T-cell (primary cell): ENCODE measurements at places on chromosomes 16 and 17. TPM values are rescaled to one million over a fixed set of nuclear protein-coding genes. Genes with fewer than 3 reads are reported as not detected.
A peak's percentile ranks its signal among the peaks of the same experiment; 100 is the strongest.

GFER gene
- total RNA-seq: 16.1 TPM

CLEC10A gene
- not detected for total RNA-seq

IFT20 gene
- total RNA-seq: 48.0 TPM

WFIKKN2 gene
- total RNA-seq: not detected

VPS9D1 gene
- total RNA-seq: 28.8 TPM

CLDN9 gene
- total RNA-seq: not detected

RTN4RL1 gene
- total RNA-seq: 0.43 TPM

CCL15 gene
- not detected for total RNA-seq

GRCh38 chr16:88686439-88687253, at the start of gene SNAI3:
Gene SNAI3, minus strand, starts transcription at chr16:88686507. Its CDS starts 101 bp downstream, at chr16:88686406.
- DNase-seq: peak; percentile 55

DNA sequence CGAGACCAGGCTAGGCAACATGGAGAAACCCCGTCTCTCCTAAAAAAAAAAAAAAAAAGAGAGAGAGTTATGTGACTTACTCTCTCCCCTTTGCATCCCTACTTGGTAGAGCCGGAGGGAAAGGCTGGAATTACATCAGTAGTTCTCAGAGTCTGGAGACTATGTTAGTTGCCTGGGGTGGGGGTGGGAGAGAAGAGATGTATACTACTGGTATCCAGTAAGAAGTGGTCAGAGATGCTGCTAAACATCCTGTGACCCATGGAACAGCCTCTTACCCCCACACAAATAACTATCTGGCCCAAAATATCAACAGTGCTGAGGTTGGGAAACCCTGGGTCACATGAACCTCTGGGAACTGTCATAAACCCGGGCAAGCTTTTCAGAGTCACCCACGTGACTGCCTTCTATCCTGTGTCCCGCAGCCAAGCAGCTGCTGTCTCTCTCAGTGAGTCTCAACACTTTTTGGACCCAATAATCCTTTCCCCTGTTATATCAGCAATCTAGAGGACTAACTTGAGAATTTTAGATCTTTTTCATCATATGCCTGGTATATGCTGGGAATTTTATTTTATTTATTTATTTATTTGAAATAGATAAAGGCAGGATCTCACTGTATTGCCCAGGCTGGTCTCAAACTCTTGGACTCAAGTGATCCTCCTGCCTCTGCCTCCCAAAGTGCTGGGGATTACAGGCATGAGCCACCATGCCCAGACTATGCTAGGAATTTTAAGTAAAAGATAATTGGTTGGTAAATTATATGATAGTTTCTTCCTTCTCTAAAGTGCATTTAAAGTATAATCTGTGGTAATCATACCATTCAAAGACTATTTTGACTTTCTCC, 8.7 kb downstream of the EIF1 start:
- no peak for DNase-seq

GRCh38 chr17:81240761-81241160, 1.6 kb downstream of the NDUFAF8 start:
- no peak for DNase-seq

- DNase-seq: no peak
Observed at GRCh38 chr17:51813140-51813783, 345.3 kb downstream of the CA10 start.

- no peak for DNase-seq
Observed at GRCh38 chr16:47732523-47733111, 271.5 kb downstream of the PHKB start.

DNA sequence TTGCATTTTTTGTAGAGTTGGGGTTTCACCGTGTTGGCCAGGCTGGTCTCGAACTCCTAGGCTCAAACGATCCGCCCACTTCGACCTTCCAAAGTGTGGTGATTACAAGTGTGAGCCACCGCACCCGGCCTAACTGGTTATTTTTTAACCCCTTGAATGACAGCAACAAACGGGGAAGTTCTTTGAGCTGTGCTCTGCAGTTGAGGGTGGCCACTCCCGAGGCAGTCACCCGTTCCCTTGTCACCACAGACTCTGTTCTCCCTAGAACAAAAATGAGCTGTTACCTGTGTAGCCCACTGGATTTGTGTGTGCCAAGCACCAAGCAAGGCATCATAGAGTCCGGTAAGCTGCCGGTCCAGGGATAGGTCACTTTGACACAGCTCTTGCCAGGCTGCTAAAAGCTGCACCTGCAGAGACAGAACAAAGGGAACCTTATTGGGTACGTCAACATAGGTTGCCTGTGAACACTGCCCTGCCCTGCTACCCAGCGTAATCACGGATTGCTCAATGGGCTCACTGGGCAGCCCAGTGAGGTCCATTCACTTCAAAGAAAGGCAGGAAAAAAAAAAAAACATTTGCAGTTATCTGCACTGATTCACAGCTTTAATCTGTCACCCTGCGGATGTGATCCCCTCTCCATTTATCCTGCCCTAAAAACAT, 19.6 kb downstream of the COG7 start:
- DNase-seq: no peak

DNA sequence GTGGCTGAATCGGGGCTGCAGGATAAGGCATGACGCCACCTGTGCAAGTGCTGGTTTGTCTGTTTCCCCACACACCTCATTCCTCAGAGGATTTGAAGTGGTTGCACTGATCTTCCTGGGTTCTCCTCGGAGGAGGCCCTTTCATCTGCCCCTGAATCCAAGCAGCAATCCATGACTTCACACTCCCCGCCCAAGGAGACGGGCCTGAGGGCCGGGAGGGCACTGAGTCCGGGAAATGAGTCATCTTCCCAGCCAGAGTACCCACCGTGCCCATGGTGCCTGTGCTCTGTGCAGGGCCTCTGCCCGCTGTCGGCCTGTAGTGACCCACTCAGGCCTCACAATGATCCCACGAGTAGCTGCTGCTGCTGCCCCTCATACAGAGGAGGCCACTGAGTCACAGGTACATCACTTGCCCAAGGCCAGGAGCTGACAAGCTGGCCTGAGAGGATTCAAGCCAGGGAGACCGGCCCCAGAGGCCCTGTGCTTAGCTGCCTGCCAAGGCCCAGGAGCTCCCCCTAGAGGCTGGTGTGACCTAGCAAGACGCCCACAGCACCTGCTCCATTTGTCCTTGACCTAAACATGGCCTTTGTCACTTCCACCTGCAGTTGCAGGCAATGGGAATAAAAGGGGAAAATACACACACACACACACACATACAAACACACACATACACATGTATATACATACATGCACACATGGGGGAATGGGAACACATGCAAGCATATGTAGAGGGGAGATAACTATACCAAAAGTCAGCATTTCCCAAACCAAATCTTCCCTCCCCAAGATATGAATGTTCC, 240.0 kb downstream of the C16orf95 start:
- no peak for DNase-seq

- peak; percentile 69 for DNase-seq
Observed at GRCh38 chr16:89917773-89918452, 749 bp upstream of the MC1R start.

- no peak for DNase-seq
Observed at GRCh38 chr17:55202896-55203295, 61.9 kb upstream of the HLF start.

DNA sequence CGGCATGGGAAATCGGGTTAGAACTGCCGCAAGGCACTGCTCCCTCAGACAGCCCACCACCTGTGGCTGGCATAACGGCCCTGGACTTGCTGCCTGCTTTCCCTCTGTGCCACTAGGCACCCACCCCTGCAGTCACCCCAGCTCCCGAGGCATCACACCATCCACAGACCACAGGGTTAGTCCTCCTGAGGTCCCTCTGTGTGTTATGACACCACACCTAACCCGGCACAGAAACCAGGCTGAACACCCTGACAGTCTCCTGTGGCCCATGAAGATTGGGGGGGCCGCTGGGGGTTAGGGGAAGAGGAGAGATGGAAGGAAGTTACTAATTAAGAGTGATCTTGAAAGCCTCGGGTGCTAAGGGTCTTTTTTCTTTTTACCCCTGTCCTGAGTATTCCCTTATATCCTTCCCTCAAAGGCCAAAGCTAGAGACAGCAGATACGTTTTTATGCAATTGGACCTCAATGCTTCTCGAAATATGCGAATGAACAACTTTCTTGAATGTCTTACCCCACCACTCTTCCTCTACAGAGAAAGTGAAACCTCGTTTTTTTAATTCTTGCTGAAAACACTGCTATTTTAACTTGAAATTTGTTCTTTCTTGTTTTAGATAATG, 7.0 kb downstream of the CYTH1 start:
- DNase-seq: peak; percentile 55

GRCh38 chr17:1077986-1078711, 81.2 kb downstream of the TIMM22 start:
- DNase-seq: no peak

DNA sequence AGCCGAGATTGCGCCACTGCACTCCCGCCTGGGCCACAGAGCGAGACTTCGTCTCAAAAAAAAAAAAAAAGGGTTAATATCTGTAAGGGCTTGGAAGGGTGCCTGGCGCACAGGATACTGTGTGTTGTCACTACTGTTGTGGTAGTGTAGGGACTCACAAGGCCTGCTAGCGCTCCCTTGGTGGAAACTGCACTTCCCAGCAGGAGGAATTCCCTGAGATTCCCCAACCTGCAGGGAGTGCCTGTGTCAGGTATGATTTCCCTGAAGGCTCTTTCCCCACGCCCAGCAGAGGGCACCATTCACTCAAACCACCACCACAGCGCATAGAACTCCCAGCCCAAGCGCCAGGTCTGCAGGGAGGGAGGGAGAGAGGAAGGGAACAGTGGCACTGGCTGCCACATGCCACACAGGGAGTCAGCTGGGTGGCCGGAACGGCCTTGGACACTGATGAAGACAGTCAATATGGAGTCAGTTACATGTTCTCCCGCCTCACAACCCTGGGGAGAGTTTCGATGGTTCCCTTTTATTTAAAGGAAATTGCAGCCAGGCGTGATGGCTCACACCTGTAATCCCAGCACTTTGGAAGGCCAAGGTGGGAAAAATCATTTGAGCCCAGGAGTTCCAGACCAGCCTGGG, 32.7 kb upstream of the CDH1 start:
- peak; percentile 11 for DNase-seq

DNA sequence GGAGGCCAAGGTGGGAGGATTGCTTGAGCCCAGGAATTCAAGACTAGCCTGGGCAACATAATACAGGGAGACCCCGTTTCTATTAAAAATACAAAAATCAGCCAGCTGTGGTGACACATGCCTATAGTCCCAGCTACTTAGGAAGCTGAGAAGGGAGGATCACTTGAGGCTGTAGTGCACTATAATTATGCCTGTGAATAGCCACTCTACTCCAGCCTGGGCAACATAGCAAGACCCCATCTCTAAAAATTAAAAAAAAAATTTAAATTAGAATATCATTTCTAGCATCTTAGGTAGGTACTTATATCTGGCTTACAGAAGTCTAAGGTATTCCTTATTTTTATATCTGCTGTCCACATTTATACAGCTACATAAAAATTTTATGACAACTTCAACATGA, 7.5 kb upstream of the SMG8 start:
- DNase-seq: no peak

DNA sequence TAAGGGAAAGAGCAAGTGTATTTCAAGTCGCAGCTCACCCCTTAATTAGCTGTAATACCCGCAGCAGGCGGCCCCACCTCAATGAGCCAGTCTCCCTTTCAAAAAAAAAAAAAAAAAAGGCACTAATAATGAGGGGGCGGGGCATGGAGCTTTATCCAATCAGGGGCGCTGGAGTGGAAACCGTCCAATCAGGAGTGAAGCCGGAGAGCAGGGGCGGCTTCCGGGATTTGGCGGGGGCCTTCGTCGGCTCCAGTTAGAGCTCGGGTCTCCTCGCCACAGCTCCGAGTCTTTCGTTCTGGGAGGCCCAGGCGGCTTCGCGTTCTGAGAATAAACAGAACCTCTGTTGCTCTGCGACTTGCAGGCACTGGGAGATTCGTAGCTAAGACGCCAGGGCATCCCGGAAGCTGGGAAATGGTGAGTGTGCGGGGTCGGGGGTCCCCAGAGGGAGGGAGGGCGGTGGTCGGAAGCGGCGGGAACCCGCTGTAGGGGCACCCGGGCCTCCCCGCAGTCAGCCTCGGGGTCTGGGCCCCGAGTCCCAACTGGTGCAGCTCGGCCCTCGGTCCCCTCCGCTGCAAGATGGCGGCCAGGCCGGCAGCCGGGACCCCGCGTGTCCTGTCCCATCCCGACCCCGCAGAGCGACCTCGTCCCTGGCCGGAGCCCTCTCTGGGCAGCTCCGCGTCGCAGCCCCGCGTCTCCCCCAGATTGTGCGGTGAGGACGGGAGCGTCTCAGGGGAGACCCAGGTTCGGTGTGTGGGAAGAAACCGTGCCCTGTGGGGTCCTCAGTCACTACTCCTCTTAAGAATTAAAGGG, at the start of gene ZNF267:
TSS of gene ZNF267 (plus strand) at position 252 of the 810 bp plus-strand sequence. CDS start at position 412, 160 bp downstream.
- peak; percentile 91 for DNase-seq

DNA sequence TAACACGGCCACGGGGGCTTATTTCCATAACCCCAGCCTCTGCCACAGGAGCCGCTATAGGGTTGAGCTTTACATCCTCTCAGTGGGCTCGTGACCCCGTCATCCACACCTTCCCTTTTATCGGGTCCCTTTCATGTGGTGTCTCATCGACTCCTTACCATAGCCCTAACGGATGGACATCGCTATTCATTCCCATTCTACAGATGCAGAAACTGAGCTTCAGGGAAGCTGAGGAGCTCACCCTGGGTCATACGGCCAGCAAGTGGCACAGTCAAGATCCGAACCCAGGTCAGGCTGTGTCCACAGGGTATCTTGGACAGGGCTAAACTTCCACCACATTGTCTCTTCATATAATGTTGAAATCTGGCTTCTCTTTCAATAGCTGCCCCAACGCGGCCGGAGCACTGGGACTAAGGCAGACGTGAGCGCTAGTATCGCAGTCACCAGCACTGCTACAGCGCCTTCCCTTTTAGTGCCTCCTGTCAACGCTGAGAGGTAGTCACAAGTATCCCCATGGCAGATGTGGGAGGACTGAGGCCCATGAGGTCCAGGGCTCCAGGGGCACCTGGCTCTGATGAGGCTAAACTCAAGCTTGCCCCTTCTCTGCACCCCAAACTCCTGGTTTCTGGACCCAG, 50.8 kb downstream of the SOCS1 start:
- DNase-seq: no peak

- no peak for DNase-seq
Observed at GRCh38 chr17:21041741-21042457, 912 bp downstream of the USP22 start.

GRCh38 chr17:78725448-78726021, 56.5 kb downstream of the CYTH1 start:
- DNase-seq: no peak

- no peak for DNase-seq
Observed at GRCh38 chr17:6450926-6451832, 6.9 kb downstream of the PIMREG start.

DNA sequence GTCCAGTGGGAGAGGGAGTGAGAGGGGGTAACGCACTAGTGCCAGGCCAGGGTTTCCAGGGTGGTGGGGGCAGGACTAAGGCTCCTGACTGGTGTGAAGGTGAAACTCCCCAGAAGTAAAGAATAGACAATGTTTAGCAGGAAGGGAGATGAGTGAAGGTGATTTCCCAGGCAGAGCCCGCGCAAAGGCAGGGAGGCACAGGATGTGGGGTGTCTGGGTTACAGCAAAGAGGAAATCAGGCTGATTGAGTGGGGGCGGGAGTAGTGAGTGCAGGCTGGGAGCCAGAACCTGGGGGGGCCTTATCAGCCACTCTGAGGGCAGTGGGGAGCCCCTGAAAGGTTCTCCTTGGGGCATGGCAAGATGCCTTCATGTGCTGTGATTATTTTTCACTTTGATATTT, 167.5 kb downstream of the UTP18 start:
- peak; percentile 85 for DNase-seq
